ENCODE measurements at places on chromosomes 1 and 21.

GRCh38 chr1:240888039-240888786, 276.3 kb upstream of the GREM2 start:
- DNase-seq: peak; percentile 52

DNA sequence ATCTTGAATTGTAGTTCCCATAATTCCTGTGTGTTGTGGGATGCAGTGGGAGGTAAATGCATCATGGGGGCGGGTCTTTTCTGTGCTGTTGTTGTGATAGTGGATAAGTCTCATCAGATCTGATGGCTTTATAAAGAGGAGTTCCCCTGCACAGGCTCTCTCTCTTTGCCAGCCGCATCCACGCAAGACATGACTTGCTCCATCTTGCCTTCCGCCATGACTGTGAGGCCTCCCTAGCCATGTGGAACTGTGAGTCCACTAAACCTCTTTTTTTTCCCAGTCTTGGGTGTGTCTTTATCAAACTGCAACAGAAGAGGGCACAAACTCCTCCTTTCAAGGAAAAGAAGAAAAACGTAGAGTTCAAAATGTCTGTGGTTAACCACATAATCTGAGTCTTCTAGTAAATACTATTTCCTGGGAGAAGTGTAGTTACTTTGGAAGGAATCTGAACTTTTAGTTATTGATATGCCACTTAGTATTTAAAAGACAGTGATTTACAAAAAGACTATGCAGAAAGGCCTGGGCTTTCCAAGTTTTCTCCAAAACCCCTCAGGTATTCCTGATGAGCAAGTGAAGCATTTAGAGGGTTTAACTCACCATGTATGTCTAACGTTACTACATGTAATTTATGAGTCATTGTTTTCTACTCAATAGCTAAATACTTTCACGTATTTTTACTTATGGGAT, 10.0 kb downstream of the ADAMTS1 start:
- DNase-seq: no peak

GRCh38 chr1:165298203-165298820, 58.2 kb downstream of the LMX1A start:
- DNase-seq: no peak

- DNase-seq: no peak
Measured at GRCh38 chr1:211305044-211305443, 21.6 kb upstream of the TRAF5 start.

DNA sequence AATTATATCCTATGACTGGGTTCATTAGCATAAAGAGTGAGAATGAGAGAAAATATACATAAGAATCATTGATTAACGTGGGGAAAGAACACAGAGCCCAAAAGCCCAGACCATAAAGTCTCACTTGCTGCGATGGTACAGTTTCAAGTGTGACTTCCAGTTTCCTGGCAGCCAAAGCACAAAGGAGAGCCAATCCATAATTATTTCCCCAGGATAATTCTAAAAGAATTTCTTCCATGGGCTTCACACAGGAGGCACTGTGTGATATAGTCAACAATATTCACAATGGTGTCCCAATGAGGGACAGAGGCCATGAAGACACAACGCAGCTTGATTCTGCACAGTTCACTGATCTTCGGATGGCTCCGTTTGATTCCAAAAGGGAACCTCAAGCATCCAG, 321.6 kb downstream of the PLPP3 start:
- DNase-seq: no peak

GRCh38 chr1:145918992-145919939, 749 bp upstream of the PEX11B start:
- DNase-seq: no peak

- DNase-seq: no peak
Measured at GRCh38 chr21:33998402-33998801, 75.0 kb upstream of the MRPS6 start.

- DNase-seq: no peak
Measured at GRCh38 chr1:31572323-31573104, 3.8 kb upstream of the TINAGL1 start.

DNA sequence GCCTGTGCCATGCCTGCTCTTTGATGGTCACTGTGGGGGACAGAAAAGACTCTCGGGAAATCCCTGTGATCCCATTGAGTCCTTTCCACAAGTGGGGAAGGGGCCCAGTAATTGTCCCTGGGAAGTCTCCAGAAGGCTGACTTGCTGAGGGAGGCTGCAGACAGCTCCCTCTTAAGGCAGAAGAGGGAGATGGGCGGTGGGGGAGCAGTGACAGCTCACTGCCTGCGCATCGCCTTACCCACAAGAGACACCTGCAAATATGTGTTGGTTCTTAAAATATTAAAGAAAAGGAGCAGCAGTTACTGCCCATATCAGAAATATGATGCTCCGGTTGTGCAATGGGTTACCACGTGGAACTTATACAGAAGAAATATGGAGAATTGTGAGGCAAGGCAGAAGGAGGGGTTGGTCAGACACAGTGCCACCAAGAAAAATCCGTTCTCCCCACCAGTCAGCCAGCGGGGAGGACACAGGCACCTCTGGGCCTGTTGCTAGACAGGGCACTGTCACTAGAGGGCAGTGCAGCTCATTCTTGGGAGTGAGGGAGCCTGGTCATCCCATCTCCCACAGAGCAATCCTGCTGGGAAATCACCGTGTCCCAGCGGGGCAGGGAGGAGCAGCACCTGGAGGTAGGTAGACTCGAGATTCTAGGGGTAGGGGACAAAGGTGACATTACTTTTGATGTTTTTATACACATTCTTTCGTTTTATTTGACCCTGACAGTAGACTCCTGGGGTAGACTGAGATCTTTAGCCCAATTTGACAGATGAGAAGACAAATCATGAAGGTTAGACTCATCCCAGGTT, 6.9 kb upstream of the CAMK1G start:
- peak; percentile 62 for DNase-seq

- DNase-seq: no peak
Measured at GRCh38 chr1:201024625-201024998, 1.1 kb upstream of the KIF21B start.

GRCh38 chr1:180482425-180483275, 19.7 kb downstream of the ACBD6 start:
- peak; percentile 3 for DNase-seq

DNA sequence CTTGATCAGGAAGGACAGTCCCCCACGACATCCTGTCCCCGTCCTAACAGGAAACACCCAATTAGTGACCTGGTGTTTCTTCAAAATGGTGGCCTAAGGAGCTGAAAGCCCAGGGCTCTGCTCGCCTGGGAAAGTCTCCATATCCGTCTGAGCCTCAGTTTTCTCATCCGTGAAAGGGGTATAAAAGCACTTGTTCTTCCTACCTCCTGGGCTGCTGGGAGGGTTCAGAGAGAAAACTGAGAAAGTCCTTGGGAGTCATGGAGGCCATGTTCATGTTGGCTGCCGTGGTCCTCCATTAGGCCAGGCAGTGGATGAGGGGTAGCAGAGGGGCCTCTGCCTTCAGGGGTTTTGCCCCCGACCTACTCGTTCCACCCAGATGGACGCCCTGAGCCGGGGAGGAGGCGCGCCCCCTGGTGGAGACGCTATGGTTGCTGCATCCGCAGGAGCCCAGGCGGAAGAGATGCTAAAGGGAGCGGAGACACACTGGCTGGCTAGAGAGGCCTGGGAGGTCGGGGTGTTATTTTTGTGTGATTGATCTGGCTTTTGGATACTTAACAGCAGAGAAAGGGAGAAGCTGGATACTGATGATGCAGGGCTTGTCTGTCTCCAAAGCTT, 113.5 kb downstream of the PRDM2 start:
- no peak for DNase-seq

- DNase-seq: no peak
Measured at GRCh38 chr1:63665824-63666223, 72.6 kb downstream of the PGM1 start.

- no peak for DNase-seq
Measured at GRCh38 chr1:230284891-230285290, 141.2 kb downstream of the PGBD5 start.

DNA sequence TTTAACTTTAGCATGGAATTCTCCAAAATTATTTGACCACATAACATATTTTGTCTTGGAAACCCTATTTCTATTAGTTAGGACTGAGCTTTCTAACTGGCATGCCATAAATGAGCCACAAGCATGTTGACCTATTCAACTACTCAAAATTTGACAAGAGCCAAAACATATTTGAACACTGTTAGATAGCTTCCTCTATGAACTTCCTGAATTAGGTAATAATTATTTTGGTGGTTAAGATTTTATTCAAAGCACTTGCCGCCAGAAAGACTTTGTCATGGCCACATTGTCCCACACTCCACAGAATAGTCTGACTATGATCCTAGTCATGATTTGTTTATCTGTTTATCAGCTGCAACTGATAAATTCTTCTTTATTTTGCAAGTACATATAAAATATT, 23.1 kb upstream of the CTPS1 start:
- no peak for DNase-seq

DNA sequence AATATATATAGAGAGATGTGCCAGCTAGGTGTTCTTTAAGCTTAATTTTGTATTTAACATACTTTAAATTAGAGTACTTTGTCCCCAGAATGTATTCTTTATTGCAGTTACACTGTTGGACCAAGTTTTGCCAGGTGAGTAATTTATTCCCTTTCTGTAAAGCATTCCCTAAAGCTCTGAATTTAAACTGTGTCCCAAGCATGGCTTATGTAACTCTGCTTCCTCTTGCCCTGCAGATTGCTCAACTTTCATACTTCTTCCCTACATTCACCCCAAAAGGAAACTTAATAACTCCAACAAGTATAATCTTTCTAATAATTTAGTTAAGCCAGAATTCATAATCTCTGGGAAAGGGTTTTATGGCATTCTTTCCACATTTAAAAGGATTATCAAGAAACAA, 5.6 kb downstream of the LYPLAL1 start:
- DNase-seq: no peak

GRCh38 chr1:150473659-150474058, 13.6 kb upstream of the TARS2 start:
- no peak for DNase-seq

DNA sequence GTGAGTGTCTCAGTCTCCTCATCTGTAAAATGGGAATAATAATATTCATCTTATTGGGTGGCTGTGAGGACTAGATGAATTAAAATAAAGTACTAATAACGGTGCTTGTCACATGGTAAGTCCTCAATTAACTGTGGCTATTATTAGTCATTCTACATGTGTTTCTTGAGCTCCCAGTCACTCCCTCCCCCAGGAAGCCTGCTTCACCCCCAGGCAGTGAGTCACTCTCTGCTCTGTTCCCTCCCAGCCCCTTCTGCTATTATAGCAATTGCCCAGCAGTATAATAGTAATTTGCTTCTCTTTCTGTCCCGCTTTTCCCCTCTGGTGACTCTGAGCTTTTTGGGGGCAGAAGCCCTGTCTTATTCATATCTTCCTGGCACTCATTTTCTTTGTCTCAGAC, 102.0 kb downstream of the BEND5 start:
- DNase-seq: no peak

GRCh38 chr1:23124259-23125026, 44.2 kb downstream of the LUZP1 start:
- DNase-seq: no peak

DNA sequence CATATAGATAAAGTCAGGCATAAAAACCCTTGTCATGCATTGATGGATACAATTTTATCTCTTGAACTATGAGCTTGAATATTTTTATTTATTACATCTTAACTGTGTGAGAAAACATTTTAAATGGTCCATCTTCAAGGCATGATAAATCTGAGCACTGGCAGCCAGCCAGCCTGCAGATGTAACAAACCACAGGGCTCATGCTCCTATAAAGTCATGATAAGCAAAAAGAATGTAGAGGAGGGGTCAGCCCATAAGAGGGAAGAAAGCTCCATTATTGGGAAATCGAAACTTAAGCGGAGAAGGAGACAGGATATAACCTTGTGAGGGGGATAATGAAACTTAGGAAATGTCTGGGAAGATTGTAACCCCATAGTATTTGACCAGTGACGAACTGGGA, 839.0 kb downstream of the LRRIQ3 start:
- DNase-seq: no peak

DNA sequence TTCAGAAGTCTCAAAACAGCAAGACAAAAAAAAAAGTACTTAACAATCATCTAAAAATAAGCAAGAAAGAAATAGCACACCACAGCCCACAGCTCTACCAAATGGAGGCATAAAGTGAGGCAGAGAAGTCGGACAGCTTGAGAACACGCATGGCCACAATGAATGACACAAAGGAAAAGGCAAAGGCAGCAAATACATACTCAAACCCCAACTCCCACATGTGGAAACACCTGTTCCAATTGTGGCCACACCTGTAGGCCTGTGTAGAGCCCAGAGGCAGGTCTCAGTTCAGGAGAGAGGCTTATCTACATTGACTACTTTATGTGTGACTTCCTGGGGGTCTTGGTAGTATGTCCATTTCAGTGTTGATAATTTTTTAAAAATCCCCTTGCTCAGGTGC, 543.5 kb downstream of the LMO4 start:
- no peak for DNase-seq

DNA sequence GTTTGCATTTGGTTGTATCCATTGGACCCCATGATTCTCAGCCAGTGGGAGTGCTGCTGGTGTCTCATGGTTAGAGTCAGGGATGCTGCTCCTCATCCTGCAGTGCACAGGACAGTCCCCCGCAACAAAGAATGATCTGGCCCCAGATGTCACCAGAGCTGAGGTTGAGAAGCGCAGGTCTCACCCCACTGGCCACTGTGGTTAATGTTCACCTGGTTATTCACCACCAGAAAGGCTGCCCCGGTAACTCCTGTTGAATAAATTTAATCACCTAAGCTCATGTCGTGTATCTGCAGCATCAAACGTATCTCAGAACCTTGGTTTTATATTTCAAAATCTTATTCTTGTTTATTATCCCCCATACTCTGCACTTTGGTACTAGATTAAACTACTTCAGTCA, 75.8 kb downstream of the ATP5PO start:
- no peak for DNase-seq

GRCh38 chr1:220426989-220427388, 100.9 kb upstream of the MARK1 start:
- DNase-seq: no peak

DNA sequence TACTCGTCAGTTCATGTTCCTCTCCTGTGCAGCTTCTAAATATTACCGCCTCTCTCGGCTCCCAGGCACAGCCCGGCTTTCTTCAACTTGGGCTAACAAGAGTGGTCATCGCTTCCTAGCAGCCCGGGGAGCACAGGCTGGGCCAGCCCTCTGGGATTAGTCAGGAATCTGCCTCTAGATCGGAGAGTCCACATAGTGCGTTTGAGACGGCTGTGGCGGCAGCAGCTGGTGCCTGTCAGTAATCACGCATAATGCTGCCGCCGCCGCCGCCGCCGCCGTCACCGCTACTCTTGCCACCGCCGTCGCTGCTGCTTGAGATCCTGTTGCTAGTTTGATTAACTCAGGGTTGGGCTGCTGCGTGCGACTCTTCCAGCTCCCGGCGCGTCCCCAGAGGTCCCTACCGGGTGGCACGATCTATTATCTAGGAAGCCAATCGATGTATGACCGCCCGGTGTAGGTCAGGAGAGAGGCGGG, at the start of gene RXRG:
Gene RXRG, minus strand, starts transcription at position 230 of the 474 bp plus-strand sequence. CDS start 233 bp downstream, outside the sequence.
- no peak for DNase-seq

DNA sequence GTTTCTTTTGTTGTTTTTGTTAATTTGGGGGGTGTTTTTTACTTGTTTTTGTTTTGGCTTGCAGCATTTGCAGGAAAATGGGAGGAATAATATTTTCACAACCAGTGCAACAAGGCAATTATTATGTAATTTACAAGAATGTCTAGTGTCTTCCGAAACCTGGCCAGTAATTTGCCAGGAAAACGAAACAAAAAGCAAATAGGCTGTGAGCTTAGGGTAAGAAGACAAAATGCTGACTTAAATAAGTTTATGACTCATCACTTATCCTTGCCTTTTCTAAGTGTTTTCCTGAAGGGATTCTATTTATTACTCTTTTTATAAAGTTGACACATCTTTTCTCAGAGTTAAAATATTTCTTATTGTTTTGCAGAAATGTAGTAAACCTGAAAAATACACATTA, 49.8 kb downstream of the KCNT2 start:
- no peak for DNase-seq

All from NCI-H2107 (cell line).